ENCODE measurements at places on chromosomes 1 and 21.

DNA sequence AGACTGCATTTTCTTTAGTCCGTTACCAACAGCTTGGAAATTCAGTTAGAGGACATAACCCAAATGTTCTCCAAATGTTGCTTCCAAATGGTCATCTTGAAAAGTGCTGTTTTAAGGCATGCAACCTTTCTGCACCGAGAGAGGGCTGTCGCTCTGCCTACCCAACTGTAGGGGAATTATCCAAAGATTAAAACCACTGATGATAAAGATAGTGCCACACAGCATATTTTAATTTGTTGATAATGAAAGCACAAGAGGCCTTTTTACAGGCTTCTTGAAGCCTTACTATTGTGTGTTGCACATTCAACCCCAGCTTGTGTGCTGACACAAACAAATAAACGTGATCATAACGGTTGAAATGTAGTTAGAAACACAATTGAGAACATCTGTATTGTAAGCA, 121.5 kb downstream of the LMO4 start:
- DNase-seq = no peak

- DNase-seq = no peak
Measured at GRCh38 chr1:247417831-247418230, 1.9 kb downstream of the NLRP3 start.

DNA sequence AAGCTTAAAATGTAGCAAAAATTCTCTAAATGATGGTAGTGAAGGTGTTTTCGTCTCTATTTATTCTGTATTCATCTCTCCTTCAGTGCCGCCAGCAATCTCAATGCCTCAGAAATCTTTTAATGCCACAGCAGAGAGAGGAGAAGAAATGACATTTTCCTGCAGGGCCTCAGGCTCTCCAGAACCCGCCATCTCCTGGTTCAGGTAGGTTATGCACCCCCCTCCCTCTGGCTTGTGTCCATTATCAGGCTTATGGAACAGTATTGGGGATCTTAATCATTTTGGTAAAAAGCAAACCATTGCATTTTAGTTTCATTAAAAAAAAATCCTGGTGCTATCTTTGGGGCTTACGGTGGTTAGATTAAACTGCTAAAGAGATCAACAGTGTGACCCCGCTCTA, 326.1 kb downstream of the NCAM2 start:
- no peak for DNase-seq

GRCh38 chr1:912740-913301, 10.9 kb upstream of the SAMD11 start:
- no peak for DNase-seq

DNA sequence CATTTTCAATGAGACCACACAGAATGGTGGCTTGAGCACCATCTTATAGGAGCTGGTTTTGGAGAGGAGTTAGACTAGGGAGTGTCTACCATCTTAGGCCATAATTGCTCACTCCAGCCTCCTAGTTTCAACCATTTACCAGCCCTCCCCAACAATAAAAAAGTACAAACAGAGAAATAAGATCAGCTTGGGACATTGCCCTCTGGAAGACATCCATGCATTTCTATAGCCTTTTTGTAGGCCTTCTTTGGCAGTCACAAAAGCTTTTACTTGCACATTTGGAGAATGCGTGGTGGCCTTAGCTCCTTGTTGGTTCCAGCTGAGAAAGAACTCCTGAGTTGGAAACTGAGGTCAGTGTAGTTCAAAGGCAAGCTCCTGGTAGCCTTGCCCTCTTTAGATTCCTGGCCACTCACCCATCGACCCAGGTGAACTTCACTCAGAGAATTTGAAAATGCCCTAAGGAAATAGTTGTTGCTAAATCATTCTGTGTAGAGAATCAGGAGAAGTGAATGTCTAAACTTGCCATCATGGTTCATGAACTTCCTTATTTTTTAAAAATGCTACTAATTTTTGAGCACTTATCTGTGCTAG, 301.7 kb upstream of the PROX1 start:
- no peak for DNase-seq

GRCh38 chr21:14318578-14318977, 64.4 kb downstream of the HSPA13 start:
- DNase-seq = no peak

DNA sequence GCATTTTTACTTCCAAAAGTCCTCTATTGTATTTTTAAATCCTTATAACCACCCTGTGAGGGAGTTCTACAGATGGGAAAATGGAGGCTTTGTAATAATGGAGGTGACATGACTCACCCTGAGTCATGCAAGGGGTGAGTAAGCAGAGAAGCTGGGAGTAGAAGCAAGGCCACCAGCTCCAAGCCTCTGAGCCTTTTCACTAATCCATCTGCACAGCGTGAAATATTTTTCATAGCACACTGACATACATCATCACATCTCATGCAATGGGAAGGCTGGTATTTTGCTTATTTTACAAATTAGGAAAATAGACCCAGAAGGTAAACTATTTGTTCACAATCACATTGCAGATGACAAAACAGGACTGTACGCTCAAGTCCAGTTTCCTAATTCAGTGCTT, 96.9 kb downstream of the KCNH1 start:
- no peak for DNase-seq

GRCh38 chr1:159612211-159612885, 24.7 kb downstream of the APCS start:
- DNase-seq = no peak

Data from large intestine (tissue), 12 donors.